A673 (cell line): ENCODE measurements at places on chromosomes 4 and X.

- H3K4me1 ChIP-seq: peaks cover 7% of the 10 kb centered on the region
- H3K27ac ChIP-seq: no peak overlapping the region
- no peaks in the 10 kb centered on the region for H3K27me3 ChIP-seq
- H3K4me3 ChIP-seq: no peak overlapping the region
Measured at GRCh38 chr4:113784497-113785250, 23.1 kb upstream of the CAMK2D start.

DNA sequence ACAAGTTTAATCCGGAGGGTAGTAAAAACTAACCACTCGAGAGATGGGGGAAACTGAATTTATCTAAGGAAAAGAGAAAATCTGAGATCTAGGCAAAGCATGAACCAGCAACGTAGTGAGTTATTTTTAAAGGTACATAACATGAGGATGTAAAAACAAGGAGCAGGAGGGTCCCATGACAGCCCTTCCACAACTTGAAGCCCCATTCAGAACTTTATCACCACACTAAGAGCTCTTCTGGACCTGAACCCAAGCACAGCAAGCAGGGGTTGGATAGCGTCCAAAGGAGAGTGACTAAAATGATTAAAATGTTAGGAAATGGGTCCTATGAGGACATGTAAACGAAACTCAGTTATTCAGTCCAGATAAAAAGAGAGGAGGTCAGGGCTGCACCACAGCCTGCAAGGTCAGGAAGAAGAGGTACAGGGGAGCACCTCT lies 16.2 kb downstream of the SH3RF1 start:
- DNase-seq: peak; percentile 39
- no peak overlapping the region for H3K27ac ChIP-seq
- H3K4me1 ChIP-seq: peaks cover 65% of the 10 kb centered on the region
- H3K27me3 ChIP-seq: no peaks in the 10 kb centered on the region

- no peak for DNase-seq
- no peaks in the 10 kb centered on the region for H3K27me3 ChIP-seq
- H3K4me3 ChIP-seq: no peak overlapping the region
- H3K4me1 ChIP-seq: no peaks in the 10 kb centered on the region
Measured at GRCh38 chrX:155632431-155633100, 19.8 kb upstream of the TMLHE start.

GRCh38 chr4:150078041-150078578 lies at the start of gene DCLK2:
TSS of gene DCLK2 (plus strand) at chr4:150078445. CDS start at chr4:150079028, 583 bp downstream.
- peak within 1 kb of the TSS; percentile 33 for H3K27ac ChIP-seq
- H3K4me1 ChIP-seq: peaks cover 10% of the 10 kb centered on the region
- peak; percentile 85 for DNase-seq
- H3K4me3 ChIP-seq: peak within 1 kb of the TSS; percentile 79

DNA sequence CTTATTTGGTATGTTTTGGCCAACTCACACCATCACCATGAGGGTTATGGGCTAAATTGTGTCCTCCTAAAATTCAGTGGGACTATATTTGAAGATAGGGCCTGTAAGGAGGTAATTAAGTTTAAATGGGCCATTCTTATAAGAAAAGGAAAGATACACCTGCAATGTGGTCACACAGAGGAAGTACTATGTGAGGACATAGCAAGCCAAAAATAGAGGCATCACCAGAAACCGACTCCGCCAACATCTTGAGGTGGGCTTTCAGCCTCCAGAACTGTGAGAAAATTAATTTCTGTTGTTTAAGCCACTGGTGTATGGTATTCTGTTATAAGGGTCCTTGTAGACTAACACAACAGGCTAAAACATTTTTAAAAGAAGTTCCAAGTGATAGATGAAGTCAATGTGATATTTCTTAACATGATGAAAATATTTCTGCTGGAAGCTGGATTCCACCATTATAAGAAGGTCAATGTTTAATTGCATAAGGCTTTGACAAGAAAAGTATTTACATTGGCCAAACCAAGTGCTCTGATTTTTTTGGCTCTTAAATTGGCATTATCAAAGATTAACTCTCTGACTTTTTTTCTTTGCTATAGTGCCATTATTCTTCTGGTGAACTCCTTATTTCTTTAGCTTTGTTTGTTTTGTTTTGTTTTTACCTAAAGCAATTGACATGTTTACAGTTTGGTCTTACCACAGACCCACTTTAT lies 540.9 kb downstream of the PPARGC1A start:
- no peak overlapping the region for H3K27ac ChIP-seq
- no peak for DNase-seq
- no peak overlapping the region for H3K4me3 ChIP-seq
- no peaks in the 10 kb centered on the region for H3K4me1 ChIP-seq
- H3K36me3 ChIP-seq: no peaks in the 10 kb centered on the region

DNA sequence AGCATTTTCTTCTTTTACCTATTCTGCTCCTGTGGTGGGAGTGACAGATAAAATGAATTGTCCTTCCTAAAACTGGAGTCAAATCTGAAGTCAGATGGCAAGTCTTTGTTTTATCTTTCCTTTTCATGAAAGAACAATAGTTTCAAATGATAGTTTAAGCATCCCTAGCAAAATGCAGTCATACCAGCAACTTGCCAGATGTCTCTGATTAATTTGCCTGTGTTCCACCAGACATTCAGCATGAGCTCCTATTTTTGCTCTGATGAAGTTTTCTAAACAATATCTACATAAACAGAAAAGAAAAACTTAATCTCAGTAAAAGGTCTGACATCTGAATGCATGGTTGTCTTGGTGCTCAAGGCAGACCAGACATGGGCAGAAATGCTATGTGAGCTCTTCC lies 15.2 kb downstream of the PRKG2 start:
- H3K4me1 ChIP-seq: no peaks in the 10 kb centered on the region
- no peak for DNase-seq
- no peak overlapping the region for H3K4me3 ChIP-seq
